ENCODE measurements at places on chromosomes 11 and 22.

DNA sequence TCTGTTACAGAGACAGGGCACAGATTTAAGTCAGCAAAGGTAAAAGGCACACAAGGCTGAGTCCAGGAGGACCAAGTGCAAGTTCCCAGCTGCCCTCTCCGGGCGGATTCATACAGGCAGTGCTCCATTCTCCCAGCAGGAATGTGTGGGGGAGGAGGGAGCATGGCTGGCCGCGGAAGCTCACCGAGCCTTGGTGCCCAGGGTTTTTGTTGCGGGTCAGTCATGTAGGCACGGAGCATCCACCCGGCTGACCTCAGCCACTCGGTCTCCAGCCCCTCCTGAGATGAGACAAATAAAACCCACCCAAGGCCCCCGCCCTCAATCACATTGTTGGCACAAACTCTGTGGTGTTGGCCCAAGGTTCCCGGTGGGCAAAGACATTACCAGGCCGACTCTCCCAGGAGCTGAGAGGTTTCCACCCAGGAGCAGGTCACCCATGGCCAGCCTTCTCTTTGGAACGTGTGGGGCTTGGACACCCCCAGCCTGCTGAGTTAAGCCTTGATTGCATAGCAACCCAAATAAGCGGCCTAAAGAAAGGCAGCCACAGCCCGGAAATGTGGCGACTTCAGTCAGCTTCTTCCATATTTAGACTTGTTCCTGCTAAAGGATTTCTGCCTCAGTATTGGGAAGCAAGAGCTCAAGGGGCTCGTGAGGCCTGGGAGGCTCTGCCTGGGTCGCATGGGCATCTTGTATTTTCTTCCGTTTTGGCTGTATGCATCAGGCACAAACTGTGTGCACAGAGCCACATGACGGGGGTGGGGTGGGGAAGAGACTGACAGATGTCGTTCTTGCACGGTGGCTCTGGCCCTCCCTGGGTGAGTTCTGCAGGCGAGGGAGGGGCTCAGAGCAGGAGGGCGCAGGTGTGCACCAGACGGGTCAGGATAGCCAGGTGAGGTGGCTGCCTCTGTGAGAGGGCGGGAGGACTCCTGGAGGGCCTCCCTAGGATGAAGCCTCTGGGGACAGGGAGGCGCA, 63.0 kb downstream of the ARHGAP8 start:
- DNase-seq, result no peak

DNA sequence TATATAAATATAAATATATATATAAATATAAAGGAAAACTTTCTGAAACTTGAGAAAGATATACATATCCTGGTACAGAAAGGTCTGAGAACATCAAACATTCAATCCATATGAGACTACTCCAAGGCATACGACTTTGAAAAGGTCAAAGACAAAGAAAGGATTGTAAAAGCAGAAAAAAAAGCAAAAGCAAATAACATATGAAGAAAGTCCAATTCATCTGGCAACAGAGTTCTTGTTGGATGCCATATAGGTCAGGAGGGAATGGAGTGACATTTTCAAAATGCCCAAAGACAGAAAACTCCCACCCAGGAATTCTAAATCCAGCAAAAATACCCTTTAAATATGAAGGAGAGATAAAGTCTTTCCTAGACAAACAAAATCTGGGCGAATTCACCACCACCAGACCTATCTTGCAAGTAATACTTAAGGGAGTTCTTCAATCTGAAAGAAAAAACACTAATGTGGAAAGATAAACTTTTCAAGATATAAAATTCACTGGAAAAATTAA, 42.3 kb upstream of the MRPL17 start:
- no peak for DNase-seq

DNA sequence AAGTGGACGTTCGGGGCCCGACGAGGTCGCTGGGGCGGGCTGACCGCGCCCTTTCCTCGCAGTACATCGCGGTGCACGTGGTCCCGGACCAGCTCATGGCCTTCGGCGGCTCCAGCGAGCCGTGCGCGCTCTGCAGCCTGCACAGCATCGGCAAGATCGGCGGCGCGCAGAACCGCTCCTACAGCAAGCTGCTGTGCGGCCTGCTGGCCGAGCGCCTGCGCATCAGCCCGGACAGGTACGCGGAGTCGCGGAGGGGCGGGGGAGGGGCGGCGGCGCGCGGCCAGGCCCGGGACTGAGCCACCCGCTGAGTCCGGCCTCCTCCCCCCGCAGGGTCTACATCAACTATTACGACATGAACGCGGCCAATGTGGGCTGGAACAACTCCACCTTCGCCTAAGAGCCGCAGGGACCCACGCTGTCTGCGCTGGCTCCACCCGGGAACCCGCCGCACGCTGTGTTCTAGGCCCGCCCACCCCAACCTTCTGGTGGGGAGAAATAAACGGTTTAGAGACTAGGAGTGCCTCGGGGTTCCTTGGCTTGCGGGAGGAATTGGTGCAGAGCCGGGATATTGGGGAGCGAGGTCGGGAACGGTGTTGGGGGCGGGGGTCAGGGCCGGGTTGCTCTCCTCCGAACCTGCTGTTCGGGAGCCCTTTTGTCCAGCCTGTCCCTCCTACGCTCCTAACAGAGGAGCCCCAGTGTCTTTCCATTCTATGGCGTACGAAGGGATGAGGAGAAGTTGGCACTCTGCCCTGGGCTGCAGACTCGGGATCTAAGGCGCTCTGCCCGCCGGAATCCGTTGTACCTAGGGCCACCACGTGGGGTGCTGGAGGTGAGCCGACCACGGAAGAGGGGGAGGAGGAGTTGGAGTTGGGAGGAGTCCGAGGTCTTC, 771 bp downstream of the MIF start:
- peak; percentile 54 for DNase-seq

- DNase-seq, result no peak
Measured at GRCh38 chr22:19412478-19412877, 19.1 kb downstream of the HIRA start.

DNA sequence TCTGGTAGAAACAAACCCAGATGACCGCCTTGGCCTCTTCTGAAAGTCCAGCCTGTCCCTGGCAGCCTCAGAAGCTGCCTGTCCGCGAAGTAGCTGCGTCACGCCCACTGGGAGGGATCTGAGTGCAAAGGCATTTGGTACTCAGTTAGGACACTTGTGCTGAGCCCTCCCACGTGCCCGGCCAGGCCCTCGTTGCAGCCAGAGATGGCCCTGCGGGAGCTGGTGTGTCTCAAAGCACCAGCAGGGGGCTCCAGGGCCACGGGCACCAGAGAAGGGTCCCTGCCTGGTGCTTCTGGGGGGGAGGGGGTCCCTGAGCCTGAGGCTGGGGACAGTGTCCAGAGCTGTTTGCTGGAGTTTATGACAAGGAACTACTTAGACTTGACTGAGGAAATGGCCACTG, 5.8 kb downstream of the SELENOO start:
- DNase-seq, result no peak

DNA sequence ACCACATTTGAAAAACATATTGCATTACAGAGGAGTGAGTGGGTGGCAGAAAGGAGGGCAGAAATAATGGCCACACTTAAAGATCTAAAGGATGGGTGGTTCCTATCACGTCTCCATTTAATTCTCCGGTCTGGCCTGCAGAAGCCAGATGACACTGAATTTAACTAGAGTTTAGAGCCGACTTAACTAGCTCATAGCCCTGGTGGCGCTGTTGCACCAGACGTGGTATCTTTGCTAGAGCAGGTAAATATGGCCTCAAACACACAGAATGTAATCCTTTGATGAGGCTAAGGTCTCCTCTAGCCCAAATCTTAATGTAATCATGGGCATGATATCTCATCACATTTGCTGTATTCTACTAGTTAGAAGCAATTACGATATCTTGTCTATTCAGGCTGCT, 51.5 kb upstream of the GAL start:
- DNase-seq, result no peak

DNA sequence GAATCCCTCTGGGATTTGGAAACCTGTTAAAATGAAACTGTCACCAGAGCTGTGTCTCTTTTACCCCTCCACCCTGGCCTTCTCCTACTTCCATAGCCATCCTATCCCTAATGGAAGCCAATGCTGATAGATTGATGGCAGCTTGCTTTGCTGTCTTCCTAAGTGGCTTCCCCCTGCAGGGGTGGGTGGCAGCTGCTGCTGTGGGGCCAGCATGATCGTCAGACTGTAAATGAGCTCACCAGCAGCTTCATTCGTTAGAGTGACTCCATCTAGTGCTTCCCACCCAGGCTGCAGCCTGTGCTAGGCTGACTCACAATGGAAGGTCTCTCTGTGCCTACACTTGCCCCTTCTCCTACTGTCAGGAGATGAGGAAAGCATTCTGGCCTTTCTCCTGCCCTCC, 311.0 kb downstream of the BUD13 start:
- DNase-seq, result no peak

DNA sequence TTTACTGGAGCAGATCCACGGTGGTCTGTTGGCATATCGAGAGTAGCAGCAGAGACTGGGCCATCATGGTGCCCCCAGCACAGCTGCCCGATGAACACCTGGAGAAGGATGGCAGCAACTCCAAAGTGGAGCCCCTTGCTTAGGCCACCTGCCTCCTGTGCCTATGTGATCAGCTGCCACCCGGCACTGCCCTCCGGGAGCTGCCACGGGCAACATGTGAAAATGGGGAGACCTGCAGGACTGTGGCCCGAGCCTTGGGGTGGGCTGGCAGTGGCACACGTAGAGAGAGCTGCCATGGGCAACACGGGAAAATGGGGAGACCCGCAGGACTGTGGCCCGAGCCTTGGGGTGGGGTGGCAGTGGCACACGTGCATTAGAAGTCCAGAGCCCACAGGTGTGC, 3.1 kb downstream of the FXYD2 start:
- DNase-seq, result no peak

DNA sequence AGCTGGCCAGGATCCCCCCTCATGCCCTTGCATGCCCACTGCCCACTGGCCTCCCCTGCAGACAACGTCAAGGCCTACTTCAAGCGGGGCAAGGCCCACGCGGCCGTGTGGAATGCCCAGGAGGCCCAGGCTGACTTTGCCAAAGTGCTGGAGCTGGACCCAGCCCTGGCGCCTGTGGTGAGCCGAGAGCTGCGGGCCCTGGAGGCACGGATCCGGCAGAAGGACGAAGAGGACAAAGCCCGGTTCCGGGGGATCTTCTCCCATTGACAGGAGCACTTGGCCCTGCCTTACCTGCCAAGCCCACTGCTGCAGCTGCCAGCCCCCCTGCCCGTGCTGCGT, 7.9 kb downstream of the AIP start:
- no peak for DNase-seq

DNA sequence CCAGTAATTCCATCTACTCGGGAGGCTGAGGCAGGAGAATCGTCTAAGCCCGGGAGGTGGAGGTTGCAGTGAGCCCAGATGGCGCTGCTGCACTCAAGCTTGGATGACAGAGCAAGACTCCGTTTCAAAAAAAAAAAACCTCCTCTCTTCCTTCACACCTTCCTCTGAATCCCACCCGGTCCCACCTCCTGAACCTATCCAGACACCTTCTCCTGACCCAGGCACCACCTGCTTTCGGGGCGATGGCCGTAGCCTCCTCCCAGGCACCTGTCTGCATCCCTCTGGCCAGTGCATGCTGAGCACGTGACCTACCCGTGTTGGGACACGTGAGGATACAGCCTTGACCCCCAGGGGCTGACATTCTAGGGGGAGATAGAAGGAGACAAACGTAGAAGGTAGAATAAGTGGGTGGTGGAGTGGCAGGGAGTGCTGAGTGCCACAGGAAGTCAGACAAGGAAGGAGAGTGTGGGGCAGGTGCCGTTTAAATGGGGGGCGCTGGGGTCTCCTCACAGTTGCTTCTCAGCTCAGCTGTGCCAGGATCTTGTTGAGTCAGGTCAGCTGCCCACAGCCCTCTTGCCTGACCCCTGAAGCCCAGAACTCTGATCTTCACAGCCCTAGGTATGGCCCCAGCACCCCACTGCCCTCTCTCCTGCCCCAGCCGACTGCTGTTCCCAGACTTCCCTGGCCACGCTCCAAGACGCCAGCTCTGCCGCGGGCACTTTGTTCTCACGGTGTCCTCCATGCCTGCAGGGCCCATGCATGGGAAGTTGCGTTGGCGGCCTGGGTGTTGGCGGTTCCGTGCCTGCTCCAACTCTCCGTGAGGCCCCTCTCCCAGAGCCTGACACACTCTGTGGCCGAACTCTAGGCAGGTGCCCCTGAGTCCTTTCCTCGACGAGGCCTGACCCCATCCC, 1.2 kb upstream of the MIOX start:
- no peak for DNase-seq

GRCh38 chr11:120235024-120235628, 4.8 kb upstream of the POU2F3 start:
- DNase-seq, result peak; percentile 24

GRCh38 chr11:15599376-15599775, 484.7 kb downstream of the INSC start:
- DNase-seq, result no peak

GRCh38 chr11:535210-535518, 212 bp downstream of the HRAS start:
- DNase-seq, result no peak

DNA sequence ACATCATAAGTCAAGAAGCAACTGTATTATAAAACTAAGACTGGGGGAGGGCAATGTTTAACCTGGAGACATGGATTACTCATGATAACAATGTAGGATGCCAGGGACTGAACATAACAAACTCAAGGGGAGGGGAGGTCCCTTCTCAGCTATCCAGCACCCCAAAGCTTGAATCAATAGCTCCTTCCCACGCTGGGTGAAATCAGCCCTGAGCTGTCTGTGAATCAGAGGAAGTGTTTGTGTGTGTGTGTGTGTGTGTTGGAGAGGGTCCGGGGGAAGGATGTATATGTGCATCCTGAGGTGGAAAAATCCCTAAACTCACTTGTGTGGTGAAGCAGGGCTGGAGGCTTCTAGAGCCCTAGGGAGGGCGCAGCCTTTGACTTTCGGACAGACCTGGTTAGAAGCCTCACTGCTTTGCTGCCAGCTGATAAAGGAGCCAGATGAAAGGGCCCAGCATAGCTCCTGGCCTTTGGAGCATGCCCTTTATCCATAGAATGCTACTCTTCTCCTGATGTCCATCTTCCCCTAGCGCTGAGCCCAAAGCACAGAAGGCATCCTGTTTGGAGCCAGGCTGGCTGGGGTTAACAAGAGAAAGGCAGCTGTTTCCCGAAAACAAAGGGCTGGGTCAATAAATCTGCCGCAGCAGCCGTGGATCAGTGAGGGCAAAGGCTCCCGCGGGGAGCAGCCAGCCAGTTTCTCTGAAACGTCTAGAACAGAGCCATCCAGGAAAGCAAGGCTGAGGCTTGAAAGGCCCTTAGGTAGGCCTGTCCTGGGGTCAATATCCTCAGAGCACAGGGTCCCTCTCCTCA, 35.8 kb downstream of the TNKS1BP1 start:
- no peak for DNase-seq
